PC-3 (cell line): ENCODE measurements at places on chromosomes 2 and 18.

GRCh38 chr2:239257511-239257937 lies 143.3 kb downstream of the HDAC4 start:
- DNase-seq, result peak; percentile 51

GRCh38 chr2:152562198-152562884 lies 154.9 kb downstream of the PRPF40A start:
- no peak for DNase-seq

- no peak for DNase-seq
These were observed 78.4 kb upstream of the EFEMP1 start for GRCh38 chr2:56001947-56002346.

DNA sequence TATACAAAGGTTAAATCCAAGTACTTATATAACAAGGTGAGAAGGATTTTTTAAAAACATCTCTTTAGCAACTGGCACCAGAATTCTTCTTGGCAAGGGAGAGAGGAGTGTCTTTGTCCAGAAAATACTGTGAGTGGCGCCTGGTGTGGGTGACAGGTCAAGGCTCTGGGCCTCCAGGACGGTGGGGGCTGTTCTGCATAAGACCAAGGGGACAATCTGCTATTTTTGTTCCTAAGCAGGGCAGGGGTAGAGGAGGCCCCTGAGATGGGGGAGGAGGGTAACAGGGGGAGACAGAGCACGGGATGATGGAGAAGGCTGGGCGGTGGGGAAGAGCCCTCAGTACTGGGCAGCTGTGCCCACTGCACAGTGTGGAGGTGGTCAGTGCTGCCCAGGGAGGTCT lies 51.6 kb upstream of the TAF1B start:
- no peak for DNase-seq

DNA sequence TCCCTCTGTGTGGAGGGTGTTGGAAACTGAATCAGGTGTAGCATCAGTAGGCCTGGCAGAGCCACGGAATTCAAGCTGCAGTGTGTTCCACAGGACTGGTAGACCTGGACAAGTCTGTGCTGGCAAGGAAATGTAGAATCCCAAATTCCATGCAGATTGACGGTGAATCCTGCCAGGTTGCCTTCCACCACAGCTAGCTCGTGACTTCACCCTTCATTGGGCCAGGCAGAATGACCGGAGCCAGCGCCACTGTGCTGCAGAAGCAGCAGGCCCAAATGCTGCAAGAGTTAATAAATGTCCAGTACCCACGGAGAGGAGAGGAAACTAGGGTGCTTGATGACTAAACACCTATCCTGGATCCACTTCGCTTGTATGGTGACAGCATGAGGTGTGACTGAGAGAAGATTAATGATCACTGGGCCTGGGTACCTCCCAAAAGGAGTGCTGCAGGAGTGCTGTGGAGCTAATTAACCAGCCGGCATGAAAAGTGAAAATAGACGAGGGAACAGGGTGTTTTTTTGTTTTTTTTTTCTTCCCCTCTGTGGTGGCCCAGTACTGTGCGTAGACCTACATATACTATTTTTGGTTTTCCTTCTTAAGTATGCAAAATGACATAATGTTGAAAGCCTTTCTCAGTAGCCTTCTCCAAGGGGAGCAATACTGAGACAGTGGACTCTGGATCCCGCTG lies 122.2 kb downstream of the TANC1 start:
- no peak for DNase-seq

DNA sequence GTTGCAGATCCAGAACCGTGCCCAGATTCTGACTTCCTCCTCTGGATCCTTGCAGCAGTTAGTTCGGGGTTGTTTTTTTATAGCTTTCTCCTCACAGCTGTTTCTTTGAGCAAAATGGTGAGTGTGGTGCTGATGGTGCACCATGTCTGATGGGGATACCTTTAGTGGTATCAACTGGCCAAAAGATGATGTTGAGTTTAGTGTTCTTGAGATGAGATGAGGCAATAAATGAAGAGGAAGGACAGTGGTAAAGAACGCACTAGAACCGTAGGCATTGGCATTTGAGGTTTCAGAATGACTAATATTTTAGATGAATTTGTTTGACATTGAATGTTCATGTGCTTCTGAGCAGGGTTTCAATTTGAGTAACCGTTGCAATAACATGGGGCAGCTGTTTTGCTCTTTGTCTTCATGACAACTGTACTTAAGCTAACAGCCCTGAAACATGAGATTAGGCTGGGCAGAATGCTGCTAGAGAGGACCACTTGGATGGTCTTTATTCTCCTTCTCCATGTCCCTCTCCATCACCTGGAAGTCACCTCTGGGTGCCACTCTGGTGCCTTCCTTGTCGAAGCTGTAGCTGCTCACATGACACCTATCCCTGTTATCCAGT lies 3.9 kb downstream of the CTLA4 start:
- no peak for DNase-seq

DNA sequence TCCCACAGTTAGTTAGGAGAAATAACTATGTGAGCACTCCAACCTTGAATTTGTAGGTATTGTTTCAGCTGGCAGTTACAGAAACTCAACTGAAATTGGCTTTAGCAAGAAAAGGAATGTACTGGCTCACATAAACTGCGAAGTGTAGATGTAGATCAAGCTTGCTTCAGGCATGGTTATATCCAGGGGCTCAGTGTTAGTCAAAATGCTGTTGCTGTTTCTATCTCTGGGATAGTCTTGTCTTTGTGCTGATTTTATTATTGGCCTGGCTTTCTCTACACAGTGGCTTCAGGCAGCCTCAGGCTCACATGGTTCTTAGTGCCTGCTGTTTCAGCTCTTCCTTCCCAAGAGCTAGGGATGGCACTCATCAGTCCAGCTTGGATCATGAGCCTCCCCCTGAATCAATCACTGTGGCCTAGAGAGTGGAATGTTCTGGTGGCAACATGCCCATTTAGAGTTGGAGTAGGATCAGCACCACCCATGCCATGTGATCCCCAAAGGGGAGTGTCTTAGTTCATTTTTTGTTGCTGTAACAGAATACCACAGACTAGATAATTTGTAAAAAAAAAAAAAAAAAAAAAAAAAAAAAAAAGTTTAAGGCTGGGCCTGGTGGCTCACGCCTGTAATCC lies 69.1 kb upstream of the FOXI3 start:
- peak; percentile 21 for DNase-seq

DNA sequence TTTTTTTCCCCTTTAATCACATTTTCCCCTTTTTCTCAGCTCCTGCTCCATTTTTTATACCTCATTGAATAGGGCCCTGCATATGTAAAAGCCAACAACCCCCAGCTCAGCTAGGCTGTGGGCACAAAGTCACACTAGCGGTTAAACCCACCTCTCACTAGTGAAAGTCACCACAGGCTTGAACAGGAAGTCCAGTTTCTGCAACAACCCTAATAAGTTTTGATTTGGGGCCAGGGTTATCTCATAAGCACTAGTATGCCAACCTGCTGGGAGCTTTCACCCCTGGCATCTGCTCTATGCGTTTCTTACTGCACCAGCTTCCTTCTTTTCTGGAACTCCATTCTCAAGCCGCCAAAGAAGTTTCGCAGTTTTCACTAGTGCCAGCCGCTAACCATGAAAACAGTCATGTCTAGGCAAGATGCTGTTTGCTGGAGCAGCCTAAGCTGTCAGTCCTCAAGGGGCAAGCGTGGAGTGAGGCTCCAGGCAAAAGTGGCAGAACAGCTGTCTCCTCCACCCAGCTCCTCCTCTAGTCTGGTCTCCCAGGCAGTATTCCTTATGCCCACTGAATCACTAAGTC lies 197.0 kb upstream of the MEIS1 start:
- no peak for DNase-seq

DNA sequence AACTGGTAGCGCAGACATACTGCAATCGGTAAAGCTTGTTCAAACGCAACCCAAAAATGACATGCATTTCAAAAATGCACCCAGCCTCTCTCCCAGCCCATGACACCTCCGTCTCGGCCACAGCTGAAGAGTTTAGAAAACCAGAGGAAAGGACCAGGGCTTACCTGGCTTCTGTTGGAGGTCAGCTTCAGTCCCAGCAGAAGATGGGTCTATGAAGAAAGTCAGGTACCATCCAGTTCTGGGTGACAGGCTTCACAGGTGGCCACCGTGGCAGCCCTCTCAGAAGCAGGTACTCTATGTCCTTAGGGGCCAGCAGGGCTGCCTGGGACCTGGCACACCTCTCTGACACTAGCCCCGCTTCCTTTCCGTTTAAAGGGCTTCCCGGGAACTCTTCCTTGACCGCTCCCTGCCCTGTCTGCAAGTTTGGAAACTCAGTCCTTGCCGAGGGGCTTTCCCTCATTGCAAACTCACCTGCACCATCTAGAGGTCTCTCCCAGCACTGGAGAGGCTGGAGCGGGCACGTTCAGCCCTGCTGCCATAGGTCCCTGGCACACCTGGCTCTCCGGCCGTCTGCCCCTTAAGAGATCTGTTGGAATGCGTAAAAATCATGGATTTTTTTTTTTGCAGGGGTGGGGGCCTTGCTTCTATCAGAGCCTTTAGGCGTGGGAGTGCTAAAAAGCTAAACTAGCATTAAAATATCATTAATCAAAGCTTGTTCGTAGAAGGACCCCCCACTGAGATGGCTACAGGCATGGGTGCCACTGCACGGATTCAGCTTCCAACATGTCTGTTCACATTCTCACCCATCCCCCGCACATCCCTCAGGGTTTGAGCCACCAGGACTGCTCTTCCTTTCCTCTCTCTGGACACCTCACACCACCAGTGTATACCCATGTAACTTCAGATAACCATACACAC lies at the start of gene EDAR:
EDAR (minus strand) TSS at position 425 of the 918 bp plus-strand sequence. CDS start 58,206 bp downstream, outside the sequence.
- DNase-seq, result peak; percentile 77

DNA sequence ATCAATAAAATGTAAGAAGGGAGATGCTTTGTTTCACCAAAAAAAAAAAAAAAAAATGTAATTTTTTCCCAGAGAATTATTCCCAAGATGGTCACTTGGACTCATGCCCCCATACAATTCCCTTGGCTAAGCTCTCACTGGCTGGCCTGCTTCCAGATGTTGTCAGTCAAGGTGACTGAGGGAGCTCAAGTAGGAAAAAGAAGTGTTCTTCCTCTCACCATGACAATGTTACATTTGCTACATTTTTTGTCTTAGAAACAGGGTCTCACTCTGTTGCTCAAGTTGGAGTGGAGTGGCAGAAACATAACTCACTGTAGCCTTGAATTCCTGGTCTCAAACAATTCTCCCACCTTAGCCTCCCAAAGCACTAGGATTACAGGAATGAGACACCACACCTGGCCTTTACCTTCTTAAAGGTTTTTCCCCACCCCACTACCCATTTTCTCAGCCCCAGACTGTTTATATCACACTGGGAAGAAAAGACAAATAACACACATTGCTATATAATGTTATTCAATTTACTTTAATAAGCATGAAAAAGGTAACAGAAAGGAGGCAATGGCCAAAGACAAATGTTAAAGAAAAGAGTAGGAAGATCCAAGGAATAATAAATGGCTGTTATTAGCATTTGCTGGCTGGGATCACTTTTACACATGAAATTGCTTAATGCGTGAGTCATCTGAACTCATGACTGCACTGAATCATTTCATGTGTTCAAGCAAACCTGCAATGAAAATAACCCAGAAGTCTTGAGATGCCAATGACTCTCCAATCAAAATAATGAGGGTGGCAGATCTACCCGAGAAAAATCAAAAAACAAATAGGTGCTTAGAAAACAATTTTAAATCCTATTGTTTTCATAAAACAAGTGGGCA lies 45.2 kb downstream of the ACVR1 start:
- peak; percentile 87 for DNase-seq

- no peak for DNase-seq
These were observed 38.1 kb downstream of the RHOB start for GRCh38 chr2:20484810-20485611.

- no peak for DNase-seq
These were observed 78.0 kb downstream of the SOWAHC start for GRCh38 chr2:109692013-109692743.
